ENCODE measurements at places on chromosomes 6 and 20. TPM values are rescaled to one million over a fixed set of nuclear protein-coding genes. Genes with fewer than 3 reads are reported as not detected.

- no peak for DNase-seq
Measured at GRCh38 chr20:53981752-53982437, 88.5 kb downstream of the BCAS1 start.

DNA sequence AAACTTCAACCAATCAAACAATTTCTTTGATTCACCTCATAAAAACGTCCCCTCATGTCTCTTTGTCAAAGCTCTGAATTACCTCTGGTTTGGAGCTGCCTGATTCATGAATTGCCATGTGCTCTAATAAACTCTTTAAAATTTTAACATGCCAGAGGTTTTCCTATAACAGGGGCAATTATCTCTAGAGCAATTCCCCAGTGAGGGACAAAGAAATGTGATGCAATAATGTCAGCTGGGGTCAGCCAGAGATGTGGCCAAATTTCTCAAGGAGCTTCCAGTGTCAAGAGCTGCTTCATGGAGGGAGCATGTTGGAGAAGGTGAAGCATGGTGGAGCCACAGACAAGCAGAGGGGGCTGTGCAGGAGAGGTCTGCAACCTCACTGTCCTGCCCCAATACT is 38.7 kb upstream of the RFPL4B start:
- no peak for DNase-seq

- no peak for DNase-seq
Measured at GRCh38 chr6:97294451-97294850, 11.4 kb upstream of the MMS22L start.

GRCh38 chr20:47535088-47535487 is 33.4 kb downstream of the NCOA3 start:
- DNase-seq: no peak

DNA sequence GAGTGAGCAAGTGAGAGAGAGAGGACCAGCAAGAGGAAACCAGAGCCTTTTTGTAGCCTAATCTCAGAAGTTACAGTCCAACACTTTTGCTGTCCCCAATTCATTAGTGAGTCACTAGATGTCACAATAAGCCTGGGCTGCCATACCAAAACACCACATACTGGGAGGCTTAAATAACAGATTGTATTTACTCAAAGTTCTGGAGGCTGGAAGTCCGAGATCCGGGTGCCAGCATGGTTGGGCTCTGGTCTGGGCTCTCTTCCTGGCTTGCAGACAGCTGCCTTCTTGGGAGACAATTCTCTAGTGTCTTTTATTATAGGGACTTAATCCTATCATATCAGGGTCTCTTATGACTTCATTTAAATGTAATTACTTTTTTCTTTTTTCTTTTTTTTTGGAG is 50.7 kb upstream of the FERMT1 start:
- DNase-seq: no peak

- DNase-seq: no peak
Measured at GRCh38 chr20:63831646-63831992, 555 bp upstream of the ZBTB46 start.

DNA sequence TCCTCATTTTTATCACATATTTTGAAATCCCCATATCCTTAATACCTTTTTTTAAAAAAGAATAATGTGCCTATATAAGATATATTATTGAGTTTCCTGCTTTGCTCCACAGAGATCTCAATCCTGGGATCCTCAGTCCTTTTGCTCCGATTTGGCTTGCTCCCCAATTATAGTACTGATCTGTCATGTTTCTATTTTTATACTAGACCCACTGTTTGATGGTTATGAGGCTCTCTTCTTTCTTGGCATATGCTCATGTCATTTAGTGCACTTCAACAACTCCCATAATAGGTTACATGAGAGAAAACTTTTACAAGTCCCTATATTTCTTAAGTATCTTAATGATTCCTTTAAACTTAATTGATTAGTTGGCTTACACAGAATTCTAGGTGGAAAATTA is 958.5 kb upstream of the EPHA7 start:
- no peak for DNase-seq

DNA sequence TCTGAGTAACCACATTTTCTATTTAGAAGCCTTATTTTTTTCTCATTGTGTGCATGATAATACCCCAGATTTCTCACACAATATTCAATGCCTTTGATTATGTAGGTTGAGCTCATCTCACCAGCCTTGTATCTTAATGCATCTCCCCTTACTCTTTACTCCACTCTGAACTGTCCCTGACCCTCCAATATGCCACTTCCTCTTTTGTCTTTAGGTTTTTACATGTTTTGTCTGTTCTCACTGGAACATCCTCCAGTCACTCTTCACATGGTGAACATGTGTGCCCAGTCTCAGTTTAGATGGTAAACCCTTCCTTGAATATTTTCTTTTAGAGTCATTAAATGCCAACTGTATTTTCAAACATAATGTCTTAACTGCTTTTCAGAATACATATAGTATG is 392.9 kb upstream of the IMPG1 start:
- DNase-seq: no peak

DNA sequence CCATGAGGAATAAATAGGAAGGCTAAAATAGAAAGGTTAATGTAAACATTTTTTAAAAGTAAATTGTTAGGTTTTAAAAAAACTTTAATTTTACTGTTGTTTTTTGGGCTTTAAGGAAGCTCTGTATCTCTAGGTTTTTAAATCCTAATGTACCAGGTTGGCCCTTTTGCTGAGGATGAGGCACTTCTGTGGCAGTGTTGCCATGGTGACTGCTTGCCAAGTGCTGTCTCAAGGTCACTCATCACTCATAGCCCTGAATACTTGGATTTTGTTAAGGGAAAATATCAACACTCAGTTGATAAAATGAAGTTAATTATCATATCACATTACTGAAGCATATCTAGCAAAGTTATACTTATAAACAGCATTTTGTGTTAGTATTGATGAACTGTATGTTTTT is 50.2 kb downstream of the NCOA3 start:
- no peak for DNase-seq

- no peak for DNase-seq
Measured at GRCh38 chr6:17705428-17705777, 1.3 kb downstream of the NUP153 start.

DNA sequence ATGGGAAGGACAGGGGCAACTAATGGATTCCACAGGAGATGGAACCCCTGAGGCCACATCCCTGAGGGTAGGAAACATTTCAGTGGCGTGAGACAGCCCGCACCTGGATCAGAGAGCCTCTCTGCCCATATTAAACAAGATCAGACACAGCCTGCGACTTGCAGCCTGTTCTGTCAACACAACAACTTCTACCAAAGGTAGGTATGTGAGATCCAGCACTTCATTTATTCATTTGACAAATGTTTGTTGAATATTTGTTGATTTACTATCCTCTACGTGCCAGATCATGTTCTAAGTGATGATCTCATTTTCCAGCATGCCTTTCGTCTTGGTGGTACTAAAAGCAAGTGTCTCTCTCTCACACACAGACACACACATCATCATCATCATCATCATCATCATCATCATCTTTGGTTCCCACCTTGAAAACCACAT is 43.2 kb upstream of the NT5E start:
- no peak for DNase-seq

DNA sequence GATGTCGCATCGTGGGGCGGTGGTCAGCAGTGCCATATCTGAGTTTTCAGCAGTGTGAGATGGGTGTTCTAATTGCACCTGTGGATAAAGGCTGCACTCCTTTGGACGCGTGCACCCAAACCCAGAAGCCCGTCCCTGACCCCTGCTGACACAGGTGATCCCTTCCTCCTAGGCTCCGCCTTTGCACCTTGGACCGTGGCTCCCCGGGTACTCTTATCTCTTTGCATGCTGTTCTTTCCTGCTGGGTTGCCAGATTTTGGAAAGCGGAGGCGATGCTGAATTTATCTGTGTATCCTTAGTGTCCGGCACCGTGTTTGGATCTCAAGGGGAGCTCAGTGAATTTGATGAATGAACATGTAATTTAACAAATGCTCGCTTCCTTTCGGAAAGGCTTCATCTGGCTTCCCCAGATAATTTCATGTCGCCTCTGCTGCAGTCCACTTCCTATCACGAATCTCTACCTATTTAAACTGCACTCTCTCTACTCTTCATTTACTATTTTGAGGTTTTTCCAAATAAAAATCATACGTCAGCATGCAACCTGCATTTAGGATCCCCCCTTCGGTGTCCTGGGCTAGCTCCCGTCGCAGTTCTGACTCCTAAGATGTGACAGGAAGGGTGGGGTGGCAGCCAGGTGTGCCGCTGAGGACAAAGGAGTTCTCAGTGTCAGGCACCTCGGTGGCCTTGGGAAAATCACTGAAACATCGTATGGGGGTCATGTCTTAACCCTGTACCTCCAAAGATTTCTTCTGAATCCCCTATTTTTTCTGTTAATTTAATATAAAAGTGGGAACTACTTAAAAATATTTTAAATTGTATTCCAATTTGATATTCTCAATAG is 753 bp upstream of the PERP start:
- no peak for DNase-seq

DNA sequence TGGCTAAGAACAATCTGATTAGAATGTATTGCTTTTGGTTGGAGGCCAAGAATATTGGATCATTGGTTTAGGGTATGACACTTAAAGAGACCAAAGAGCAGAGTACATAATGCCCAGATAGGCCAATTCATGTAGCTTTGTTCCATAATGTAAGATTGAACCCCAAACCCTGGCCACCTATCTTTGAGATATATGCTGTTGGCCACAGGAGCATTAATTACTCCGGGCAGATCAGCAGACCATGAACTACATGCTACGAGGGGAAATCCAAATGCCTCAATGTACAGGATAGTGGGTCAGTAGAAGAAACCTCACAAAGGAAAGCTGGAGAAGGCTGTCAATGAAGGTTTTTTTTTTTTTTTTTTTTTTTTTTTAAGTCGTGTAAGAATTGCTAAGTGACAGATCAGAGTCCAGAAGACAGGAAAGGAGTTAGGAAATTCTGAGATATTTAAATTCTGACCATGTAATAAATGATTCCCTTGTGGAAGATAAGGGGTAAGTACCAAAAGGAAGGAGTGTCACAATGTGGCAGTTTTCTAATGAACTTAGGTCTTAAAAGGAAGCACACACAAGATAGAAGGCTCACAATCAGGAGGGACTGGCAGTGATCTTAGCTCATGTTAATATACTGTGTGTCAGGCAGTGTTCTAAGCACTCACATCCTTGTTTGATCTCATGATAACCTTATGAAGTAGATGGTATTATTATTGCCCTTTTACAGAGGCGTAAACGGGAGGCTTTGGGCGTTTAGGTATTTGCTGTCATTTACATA is 61.4 kb downstream of the CARMIL1 start:
- no peak for DNase-seq

DNA sequence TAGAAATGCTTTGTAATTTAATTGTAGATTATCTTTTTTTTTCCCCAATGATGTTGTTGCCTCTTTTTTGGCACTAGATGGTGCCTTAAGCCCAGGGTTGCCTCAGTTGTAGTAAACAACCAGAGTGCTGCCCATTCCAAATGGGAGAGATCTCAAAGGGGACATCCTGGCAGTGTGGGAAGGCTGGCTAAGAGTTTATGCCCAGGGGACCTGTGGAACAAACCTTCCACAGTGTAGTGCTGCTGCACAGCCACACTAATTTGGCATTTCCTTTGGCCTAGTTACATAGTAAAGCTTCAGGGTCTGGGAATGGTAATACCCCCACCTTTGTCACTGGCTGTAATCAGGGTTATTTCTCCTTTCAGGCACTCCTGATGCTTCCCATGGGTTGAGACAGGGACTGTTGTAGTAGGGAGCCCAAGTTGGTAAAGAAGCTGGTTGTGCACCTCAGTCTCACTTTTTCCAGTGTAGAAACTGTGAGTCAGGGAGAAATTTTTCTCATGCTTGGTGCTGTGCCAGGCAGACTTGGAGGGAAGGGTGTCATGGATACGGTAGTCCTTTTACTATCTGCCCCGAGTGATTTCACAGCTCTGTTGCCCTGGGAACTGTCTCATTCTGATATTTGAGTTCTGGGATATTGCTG is 177.8 kb upstream of the ECI2 start:
- DNase-seq: no peak

DNA sequence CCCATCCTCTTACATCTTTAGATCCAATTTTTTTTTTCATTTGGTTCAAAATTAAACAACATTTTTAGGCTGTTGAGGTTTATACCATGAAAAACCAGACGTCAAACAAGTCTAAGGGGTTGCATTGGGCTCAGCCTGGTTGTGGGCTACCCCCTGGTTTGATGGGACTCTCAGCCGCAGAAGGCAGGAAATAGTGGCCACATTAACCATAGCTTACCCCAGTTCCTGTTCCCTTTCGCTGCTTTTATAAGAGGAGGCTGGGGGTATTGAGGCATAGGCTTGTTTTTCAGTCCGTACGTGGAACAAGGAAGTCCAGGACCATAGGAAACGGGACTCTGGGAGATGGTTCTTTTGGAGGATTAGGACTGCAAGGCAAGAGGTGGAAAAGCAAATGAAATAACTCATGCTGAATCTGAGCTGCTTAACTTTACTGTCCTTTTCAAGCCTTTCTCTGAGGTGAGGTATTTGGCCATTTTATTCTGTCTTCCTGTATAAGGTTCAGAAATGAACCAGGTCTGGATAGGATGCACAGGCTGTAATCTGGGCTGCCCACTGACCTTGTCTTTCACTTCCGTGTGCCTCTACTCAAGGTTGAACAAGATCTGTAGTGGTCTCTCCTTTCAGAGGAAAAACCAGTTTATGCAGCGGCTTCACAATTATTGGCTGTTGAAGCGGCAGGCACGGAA is 7.7 kb downstream of the BRPF3 start:
- DNase-seq: peak; percentile 52

DNA sequence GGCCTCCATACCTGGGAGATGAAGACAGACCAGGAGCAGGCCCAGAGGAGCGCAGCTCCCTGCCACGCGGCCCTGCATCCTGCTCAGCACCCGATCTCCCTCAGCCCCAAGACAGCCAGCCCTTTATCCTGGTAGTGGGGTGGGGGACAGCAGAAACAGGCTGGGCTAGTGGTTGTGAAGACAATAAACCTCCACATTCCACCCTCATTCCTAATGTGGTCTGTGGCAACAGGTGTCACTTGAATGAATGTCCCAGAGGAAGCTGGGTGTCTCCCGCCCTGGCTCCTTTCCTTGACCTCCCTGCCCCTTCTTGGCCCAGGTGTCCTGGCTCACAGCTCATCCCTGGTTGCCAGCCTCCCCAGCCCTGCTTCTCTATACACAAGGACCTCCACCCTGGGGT is at the start of gene C6orf15:
TSS of gene C6orf15 (minus strand) at position 98 of the 400 bp plus-strand sequence. CDS start at position 78, 20 bp downstream.
- DNase-seq: no peak

The FNDC11 gene
- total RNA-seq: 0.27 TPM

The CPNE5 gene
- total RNA-seq: 2.1 TPM

The NELFCD gene
- total RNA-seq: 113 TPM

The SLCO4A1 gene
- total RNA-seq: 59.2 TPM

The FAM83C gene
- not detected for total RNA-seq

The MAS1 gene
- total RNA-seq: not detected

The HELZ2 gene
- total RNA-seq: 10.3 TPM

The COL10A1 gene
- not detected for total RNA-seq

The CDS2 gene
- 41.4 TPM for total RNA-seq

All from activated T-helper 2 cell treated with anti-CD3 and anti-CD28 coated beads, Interferon-gamma antibody, Interleukin-2, Interleukin-4, amounts not matched to agents 10 μg/mL and 5 μg/mL and 100 μg/mL, durations not matched to agents 14 hours and 24 hours and 36 hours (primary cell).